ENCODE measurements at places on chromosomes 2 and 18. TPM values are rescaled to one million over a fixed set of nuclear protein-coding genes. Genes with fewer than 3 reads are reported as not detected.
A peak's percentile ranks its signal among the peaks of the same experiment; 100 is the strongest.

DNA sequence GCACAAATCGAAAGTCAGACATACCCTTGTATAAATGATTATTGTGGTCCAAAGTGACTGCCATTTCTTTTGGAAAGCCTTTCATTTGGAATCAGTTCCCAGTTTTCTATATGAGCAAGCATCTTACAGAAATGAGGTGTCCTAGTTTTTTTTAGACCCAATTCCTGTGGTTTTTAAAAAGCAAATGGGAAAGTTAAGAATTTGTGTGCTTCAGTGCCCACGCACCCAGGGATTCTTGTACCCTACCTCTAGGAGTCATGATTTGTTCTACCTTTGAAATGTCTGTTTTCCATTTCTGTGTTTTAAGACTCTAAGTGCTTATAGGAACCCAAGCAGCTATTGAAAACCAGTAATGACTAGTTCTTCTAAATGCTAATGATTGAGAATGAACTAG is 218.1 kb downstream of the CAMKMT start:
- H3K4me1 ChIP-seq, result no peaks in the 10 kb centered on the region
- H3K4me3 ChIP-seq, result no peak overlapping the region
- no peak overlapping the region for H3K27ac ChIP-seq
- peak; percentile 50 for DNase-seq
- no peaks in the 10 kb centered on the region for H3K27me3 ChIP-seq

DNA sequence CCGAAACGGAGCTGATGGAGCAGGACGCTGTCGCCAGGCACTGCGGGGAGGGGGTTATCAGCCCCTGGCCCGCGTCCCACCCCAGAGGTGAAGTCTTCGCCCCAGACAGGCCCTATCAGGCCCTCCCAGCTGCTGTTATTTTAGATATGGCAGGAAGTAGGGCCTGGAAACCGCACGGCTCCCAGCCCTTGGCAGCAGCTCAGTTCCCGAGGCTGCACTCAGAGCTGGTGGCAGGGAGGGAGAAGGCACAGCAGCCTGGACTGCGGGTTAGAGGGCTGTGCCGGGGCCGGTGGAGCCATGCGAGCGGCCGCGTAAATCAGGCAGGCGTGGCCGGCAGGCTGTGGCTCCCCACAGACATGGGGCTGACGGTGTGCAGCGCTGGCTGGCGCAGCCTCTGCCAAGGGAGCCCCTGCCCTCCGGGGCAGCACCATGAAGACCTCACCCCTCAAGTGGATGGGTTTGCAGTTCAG is 111.4 kb downstream of the NFATC1 start:
- H3K27ac ChIP-seq, result no peak overlapping the region
- no peak overlapping the region for H3K4me3 ChIP-seq
- no peaks in the 10 kb centered on the region for H3K36me3 ChIP-seq

- H3K4me3 ChIP-seq, result no peak overlapping the region
- peaks cover 5% of the 10 kb centered on the region for H3K4me1 ChIP-seq
- peak; percentile 20 for DNase-seq
- no peaks in the 10 kb centered on the region for H3K27me3 ChIP-seq
These were observed 10.9 kb downstream of the ANKRD23 start for GRCh38 chr2:96832754-96833507.

- no peaks in the 10 kb centered on the region for H3K36me3 ChIP-seq
- H3K4me3 ChIP-seq, result no peak overlapping the region
- peaks cover 10% of the 10 kb centered on the region for H3K27me3 ChIP-seq
- H3K4me1 ChIP-seq, result peaks cover 1% of the 10 kb centered on the region
- no peak for DNase-seq
These were observed 4.7 kb upstream of the SLC40A1 start for GRCh38 chr2:189585226-189585756.

DNA sequence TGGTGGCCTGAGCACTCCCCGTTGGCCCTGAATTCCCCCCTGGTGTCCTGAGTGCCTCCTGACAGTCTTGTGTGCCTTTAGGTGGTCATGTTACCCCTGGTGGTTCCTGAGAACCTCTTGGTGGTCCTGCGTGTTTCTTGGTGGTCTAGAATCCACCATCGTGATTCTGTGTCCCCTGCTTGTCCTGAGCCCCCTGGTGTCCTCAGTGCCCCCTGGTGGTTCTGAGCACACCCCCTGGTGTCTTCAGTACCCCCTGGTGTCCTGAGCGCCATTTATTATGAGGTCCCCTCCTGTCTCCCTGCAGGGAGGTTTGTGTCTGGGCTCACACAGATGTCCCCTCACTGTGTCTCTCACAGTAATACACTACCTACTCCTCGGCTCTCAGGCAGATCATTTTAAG is 61.3 kb upstream of the MAL start:
- H3K36me3 ChIP-seq, result no peaks in the 10 kb centered on the region
- H3K4me3 ChIP-seq, result no peak overlapping the region
- H3K27ac ChIP-seq, result no peak overlapping the region
- DNase-seq, result no peak
- H3K27me3 ChIP-seq, result no peaks in the 10 kb centered on the region

Gene ABCG5
- not detected for total RNA-seq

GRCh38 chr2:239189711-239190131 is 211.1 kb downstream of the HDAC4 start:
- no peak overlapping the region for H3K4me3 ChIP-seq
- no peaks in the 10 kb centered on the region for H3K36me3 ChIP-seq
- no peaks in the 10 kb centered on the region for H3K4me1 ChIP-seq
- H3K27ac ChIP-seq, result no peak overlapping the region
- no peaks in the 10 kb centered on the region for H3K27me3 ChIP-seq

Measured in astrocyte (in vitro differentiated cells and primary cell).